ENCODE measurements at places on chromosomes 7 and 10.

GRCh38 chr7:54944179-54944578 is 74.6 kb upstream of the EGFR start:
- no peak for DNase-seq

DNA sequence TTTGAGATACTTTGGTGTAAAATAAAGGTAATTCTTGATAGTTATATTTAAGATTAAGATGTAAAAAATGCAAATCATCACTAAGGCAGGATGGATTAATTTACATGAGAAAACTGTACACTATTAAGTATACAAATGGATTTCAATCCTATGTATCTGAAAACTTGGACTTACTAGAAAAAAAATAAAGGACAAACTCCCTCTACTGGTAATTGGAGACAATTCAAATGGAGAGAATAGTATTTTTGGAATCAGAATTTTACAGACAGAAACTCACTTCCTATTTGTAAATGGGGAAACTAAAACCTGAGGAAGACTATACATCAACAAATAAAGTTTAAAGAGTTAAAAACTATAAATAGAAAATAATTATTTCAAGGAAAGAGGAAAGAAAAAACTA is 62.6 kb downstream of the CUL2 start:
- DNase-seq = no peak

DNA sequence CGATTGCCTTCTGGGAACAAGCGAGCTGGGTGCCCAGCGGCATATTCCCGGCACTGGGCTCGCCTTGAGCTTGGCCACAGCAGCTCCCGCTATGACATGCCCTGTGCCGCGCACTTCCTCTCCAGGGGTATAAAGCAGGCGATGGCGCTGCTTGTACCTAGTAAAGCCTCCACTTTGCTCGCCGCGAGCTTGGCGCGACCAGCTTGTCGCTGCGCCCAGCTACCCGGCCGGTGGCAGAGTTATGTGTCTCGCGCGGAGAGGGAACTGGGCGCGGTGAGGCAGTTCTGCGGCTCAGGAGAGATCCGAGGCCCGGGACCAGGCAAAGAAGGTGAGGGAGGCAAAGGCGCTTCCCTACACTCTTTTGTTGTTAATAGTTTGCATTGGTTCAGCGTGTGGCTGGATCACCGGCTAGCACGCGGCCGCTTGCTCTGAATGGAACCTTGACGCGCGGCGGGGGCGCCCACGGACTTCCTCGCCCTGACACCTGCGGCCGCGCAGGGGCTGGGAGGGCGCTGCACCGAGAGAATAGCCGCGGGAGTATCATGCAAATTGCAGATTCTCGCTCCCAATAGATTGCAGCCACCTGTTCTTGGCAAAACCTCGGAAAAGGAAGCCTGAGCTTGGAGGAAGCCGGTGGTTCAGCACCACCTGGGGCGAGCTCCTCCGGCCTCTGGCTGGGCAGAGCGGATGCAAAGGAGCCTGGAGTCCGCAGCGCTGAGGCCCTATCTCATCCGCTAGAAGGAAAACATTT is 3.0 kb upstream of the BUB3 start:
- no peak for DNase-seq

- DNase-seq = no peak
These were observed 1.9 kb downstream of the DGKI start for GRCh38 chr7:137844677-137845425.

DNA sequence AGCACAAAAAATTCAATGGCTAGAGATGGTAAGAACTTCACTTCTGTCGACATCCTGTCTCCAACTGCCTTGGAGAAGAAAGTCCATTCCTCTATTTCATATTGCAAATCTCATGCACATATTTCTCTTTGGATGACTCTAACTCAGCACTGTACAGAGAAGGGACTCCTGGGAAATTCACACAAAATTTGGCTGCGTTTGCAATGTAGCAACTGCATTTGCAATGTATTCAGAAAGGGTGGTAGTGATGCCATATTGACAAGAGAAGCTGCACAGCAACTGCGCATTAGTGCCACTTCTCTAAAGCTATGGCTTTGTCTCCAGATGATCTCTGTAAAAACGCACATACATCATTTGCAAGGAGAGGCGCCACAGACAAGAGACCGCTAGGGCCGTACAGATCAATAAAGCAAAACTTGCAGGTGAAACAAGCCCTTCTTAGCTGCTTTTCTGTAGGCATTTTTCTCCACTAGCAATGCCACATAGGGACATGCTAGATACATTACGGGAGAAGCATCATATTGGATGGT is 389.5 kb downstream of the TCERG1L start:
- no peak for DNase-seq

DNA sequence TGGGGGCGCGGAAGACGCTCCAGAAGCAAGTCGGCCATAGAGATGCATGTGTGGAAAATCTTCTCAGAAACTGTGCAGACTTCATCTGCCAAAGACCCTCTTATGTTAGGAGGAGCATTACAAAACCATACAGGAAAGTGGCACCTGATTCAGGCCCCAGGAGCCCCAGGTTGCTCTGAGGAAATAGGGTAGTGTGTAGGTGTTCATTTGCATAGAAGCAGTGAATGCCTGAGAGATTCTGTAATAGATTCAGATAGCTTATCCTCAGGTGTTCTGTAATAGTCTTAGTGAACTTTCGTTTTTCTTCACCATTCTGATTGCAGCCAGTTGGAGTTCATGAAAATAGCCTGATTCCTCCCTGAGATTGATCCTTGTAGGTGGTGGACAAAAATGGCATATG is 106.4 kb upstream of the GJD4 start:
- DNase-seq = peak; percentile 12

GRCh38 chr10:130074639-130075038 is 36.0 kb downstream of the C10orf143 start:
- no peak for DNase-seq

DNA sequence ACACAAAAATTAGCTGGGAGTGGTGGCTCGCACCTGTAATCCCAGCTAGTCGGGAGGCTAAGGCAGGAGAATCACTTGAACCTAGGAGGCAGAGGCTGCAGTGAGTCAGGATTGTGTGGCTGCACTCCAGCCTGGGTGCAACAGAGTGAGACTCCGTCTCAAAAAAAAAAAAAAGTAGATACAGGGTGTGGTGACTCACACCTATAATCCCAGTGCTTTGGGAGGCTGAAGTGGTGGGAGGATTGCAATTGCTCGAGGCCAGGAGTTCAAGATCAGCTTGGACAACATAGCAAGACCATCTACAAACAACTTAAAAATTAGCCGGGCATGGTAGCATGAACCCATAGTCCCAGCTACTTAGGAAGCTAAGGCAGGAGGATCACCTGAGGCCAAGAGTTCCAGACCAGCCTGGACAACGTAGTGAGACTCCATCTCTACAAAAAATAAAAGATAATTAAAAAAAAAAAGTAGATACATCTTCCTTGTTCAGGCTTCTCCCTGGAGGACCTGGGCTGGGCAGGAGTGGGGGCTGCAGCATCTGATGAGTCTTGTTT is 2.0 kb downstream of the MOSPD3 start:
- DNase-seq = no peak

DNA sequence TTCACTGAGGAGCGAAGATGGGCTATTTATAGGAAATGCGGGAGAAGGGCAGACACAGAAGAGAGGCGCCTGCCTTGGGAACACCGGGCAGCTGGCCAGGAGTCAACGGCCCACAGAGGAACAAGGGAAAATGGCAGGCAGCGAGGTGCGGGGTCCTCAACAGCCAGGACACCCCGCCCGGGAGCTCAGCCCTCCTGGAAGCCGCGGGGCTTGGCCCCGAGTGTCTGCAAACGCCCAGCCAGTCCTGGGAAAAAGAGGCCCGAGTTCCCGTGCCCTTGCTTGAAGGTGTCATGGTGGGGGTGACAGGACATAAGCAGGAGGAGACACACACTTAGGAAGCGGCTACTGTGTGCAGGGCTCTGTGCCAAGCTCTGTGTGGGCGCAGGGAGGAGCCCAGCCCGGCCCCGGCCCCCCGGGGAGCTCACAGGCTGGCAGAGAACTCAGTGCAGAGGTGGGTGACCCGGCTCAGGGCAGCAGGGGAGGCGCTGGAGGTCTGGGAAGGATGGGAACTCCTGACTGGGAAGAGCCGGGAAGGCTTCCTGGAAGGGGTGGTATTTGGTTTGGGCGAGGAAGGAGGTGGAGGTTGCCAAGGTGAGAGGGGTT is 79.9 kb downstream of the ELFN1 start:
- DNase-seq = no peak

DNA sequence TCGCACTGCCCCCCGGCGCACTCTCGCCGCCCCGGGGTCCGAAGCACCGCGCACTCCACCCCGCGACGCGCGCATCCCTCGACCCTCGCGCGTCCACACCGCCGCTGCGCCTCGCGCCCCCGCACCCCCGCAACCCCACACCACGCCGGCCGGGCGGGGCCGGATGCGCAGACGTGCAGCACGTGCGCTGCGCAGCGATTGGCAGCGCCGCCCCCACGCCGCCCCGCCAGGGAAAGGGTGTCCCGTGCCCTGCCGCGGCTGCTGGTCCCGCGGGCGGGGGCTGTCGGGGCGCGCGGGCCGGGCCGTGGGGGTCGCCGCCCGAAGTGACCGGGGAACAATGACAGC is 53.7 kb upstream of the KDM7A start:
- DNase-seq = no peak

DNA sequence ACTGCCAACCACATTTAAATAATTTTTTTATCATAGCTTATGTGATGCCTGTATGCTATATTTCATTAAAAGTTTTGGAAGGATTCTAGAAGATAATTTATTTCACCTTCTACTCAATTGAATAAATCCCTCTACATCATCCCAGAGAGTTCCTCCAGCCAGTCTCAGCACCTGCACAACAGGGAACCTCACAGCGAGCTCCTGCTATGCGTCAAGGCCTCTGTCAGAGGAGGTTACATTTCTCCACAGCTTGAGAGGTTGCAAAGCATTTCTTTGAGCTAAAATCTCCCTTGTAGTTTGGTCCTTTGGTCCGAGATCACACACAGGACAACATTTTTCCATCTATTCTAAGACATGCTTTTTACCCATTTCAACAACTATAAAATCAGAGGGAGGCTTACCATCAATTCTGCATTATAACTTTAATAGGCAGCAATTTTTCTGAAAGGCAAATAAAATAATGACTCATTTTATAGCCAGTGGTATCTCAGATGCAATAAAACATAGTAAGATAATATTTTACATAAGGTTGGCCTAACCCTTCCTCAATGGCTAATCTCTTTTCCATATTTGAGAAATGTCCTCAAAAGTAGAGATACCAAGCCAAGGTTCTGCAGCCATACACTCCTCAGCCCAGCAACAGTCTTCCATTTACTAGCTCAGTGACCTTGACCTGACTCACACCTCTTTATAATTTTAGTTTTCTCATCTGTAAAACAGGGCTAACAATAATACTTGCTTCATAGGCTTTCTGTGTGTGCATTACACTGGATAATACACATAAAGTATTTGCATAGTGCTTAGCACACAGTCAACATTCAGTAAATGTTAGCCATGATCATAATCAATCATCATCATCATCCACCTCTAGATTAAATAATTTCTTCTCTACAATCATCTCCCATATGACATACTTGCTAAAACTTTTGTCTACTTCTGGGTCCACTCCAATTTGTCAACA is 68.8 kb downstream of the DOCK4 start:
- DNase-seq = no peak

DNA sequence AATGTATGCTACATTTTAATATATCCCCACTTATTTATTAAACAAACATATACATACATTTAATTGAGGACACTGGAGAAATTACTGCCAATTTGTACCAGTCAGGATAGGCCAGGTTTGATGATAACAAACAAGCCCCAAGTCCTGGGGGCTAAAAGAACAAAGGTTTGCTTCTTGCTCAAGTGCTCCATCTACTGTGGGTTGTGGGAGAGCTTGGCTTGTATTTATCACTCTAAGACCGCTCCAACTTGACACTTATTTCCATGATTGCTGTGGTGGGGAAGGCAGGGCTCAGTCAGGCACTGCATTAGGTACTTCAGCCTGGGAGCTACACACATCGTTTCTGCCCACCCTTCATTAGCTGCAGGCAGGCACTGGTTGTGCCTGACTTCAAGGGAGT is 136.6 kb upstream of the ZNF32 start:
- DNase-seq = no peak

DNA sequence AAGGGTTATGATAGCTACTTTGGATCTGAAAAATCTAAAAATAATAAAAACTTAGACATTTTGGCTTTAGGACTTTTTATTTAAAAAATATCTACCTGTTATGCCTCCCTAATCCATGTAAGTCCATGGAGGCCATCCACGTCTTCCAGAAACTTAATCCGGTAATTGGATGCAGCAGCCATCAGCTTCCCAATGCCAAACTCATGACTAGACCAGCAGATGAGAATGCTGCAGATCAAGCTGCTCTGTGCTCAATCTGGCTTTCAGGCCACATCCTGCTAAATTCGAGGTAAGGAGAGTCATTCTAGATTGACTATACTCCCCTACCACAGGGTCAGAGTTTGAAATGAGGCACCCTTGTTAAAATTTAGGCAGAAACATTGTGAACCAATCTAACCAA is 168.5 kb upstream of the TCERG1L start:
- DNase-seq = no peak

GRCh38 chr10:30803892-30804322 is 174.4 kb upstream of the LYZL2 start:
- DNase-seq = no peak

GRCh38 chr10:110893559-110894179 is 21.9 kb downstream of the PDCD4 start:
- no peak for DNase-seq

DNA sequence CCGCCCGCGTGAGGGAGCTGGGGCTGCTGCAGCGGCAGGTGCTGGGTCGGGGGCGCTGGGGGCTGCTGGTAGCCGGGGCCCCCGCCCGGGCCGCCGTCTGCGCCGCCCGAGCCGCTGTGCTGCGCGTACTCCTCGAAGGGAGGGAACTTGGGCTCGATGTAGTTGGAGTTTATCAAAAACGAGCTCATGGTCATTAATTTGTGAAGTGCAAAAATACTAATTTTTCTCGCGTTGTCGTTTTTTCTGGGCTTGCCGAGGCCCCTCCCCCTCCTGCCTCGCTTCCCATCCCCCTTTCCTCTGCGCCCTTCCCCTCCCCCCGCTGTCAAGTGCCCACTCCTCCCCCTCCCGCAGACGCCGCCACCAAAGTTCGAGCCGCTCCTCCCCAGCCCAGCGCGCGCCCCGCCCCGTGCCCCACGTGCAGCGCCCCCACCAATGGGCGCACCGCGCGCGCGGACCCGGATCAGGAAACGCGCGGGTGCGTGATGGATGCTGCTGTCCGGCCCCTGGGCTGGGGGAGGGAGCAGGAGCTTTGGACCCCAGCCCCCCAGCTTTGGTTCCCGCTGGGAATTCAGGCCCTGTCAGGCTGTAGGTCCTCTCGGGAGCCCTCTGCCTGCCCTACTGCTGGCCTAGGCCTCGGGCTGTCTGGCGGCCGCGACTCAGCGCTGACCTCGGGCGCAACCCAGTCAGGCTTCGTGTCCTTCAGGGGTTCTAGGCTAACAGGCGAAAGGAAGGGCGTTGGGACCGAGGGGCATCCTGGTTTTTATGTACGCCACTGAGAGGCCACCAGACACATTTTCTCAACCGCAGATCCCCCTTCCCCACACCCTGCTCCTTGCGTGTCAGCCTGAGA is at the start of gene HOXA4:
TSS of gene HOXA4 (minus strand) at position 218 of the 850 bp plus-strand sequence. CDS start at position 194, 24 bp downstream.
- no peak for DNase-seq
